ENCODE measurements at places on chromosomes 5 and 9.

- no peak for DNase-seq
Observed at GRCh38 chr5:94908889-94909480, 290.5 kb downstream of the SLF1 start.

- no peak for DNase-seq
Observed at GRCh38 chr5:1053391-1054017, 44.9 kb downstream of the NKD2 start.

DNA sequence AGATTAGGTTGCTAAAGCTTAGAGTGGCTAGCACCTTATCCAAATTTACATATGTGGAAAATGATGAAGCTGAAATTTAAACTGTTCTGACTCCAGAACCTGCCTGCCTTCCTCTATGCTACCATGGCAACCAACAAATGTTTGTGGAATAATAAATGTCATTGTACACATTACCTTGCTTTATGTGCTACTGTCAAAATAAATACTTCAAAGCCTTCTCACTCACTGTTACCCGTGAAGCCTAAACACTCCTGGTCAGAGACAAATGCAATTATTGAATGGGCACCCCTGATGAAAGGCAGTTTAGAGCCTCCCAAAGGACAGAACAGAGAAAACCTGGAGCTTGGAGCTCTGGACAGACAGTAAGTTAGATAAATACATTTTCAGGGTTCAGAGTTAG lies 158.6 kb downstream of the FAM114A2 start:
- no peak for DNase-seq

DNA sequence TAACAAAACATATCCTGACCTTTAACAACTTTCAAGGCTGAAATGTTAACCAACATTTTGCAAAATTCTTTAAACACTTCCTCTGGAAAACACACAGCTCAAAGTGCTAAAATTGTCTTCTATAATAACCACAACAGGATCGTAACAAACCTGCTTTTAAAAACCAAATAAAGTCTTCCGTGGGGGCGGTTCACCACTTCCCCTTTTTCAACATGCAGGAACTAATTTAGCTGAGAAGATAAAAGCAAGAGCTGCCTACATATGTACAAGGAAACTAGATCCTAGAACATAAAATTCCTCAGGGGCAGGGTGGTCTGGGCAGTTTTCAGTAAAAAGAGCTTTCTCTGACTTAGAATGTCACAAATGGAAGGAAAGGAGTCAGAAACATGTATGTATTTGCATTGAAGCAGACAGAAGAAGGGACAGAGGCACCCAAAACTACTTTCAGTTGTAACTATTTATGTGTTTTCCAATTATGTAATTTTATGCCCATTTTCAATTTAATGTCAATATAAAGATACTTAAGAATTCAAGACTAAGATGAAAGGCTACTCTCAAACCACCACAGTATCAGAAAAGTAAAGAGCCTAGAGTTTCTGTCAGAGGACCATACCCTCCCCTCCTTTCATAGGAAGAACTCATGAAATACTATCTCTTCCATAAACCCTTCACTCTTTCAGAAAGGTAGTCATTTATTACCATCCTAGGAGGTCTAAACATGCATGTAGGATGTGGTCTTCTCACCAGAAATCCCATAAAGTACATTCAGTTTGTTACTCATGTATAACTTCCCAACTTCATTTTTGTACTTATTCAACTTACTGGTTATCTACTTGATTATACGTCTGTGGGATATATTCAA lies 185.9 kb upstream of the RASA1 start:
- no peak for DNase-seq

- no peak for DNase-seq
Observed at GRCh38 chr5:140785905-140786686, at the start of gene PCDHA1. TSS of gene PCDHA1 (plus strand) at chr5:140786140.

DNA sequence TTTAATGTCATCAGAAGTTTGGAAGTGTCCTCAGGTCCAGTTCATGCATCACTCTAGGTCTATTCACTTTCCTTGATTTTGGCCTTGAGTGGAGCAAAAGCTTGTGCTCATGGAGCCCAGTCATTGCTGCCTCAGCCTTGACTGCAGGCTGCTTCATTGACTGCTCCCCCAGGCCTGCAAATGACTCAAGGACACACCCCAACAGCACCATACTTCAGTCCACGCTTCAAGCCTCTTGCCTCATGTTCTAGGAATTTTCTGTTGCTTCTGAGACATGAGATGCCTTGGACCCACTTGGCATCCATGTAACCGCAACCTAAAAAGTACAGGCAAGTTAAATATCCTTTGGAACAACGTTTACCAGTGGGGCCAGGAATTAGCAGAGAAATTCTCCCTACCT lies 193.7 kb downstream of the PIK3R1 start:
- no peak for DNase-seq

DNA sequence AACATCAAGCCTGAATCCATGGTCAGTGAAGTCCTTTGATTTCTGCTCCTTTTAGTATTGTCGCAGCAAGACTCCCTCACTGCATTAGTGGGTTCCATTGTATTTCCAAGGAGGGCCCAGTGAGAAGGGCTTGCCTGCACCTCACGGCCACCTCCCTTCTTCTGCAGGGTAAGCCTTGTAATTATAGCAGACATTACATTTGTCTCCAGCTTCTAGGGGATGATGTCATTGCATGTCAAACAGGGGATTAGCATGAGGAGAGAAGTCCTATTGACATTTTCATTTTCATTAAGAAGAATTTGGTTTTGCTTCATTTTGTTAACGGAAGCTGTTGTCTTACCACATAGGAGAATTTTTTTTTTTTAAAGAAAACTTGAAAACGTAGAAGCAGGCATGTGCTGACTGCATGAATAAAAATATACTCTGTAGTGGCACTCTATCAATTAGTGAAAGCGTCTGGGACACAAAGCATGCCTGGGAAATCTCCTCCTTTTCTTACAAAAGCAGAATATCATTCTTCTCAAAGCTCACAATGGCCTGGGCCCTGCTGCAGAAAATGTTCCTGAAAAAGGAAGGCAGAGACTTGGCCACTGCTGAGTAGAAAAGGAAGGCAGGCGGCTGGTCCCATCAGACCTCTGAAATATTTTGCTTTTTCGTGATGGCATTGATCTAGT lies 27.1 kb downstream of the MAP1B start:
- DNase-seq, result no peak

DNA sequence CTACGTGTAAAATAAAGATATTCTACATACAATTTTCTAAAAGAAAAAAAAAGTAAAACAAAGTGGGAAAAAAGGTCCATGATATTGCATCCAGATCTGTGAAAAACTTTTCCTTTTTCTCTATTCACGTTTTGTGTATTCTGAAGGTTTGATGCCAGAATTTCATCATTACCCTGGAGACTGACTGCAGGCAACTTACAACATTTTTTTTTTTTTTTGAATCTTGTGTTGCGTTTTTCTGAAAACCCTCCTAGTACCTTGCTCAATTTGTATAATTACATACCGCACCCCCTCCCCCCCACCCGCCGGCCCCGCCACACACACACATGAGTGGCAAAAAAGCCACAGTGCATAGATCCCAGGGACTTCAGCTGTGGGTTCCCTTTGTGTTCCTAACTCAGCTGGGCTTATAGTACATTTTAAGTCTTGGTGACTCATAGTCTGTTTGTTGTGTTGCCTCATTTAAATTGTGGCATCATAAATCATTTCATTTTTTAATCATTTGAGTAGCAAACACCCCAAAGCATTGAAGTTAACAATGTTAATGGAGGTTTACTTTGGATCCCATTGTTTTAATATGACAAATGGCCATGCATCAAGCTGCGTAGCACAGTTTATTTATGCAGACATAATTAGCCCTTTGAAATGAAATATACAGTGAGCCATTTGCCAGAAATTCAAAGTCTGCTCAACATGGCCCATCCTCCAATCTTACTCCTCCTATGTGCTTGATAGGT lies 36.0 kb downstream of the PRDM6 start:
- DNase-seq, result no peak

- DNase-seq, result no peak
Observed at GRCh38 chr5:113378514-113378913, 56.3 kb downstream of the TSSK1B start.

- DNase-seq, result no peak
Observed at GRCh38 chr5:1750469-1750868, 49.2 kb downstream of the MRPL36 start.

- DNase-seq, result no peak
Observed at GRCh38 chr9:87071473-87071872, 124.2 kb upstream of the GAS1 start.

DNA sequence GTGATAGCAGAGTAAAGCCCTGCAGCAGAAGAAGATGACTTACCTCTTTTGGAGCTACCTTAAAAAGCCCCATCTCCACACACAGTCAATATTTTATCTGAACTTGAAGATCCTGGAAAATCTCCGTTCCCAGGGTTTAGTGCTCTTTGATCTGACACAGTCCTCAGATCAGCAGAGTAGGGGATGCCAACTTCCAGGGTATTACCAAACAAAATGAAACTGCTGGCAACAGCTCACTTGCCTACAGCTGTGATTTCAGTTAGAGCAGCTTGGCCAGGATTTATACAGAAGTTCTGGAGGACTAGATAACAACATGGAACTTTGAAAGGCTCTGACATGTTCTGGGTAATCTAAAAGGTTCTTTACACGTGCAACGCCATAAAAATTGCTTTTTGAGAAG lies 1537.8 kb upstream of the ACO1 start:
- no peak for DNase-seq

DNA sequence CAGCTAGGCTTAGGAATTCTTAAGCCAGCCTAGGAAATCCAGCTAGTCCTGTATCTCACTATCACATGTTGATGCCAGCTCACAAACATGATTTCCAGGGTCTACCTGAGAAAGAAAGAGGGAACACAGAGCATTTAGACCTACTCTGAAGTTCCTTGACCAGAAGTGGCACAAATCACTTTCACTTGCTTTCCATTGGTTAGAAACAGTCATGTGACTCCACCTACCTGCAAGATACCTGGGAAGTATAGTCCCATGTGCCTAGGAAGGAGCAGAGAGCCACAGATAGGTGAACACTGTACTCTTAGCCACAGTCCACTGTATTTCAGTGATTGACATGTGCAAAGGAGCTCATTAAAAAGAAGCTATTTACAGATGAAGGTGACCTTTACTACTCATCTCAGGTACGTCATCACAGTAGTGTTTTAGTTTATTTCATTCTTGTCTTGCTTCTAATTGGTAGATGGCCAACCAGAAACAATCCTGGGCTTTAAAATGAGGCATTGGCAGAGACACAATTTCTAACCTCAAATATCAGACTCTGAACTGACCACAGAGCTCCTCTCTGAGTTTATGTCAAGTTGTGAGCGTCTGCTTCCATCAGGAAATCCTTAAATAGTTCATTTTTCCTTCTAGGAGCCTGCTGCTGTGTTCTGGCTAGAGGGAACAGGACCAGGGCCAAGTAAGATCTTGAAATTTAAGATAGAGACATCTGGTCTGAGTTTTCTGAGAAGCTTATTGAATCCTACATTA lies 340.7 kb downstream of the TLE4 start:
- no peak for DNase-seq
